ENCODE measurements at places on chromosomes 6 and 20.

DNA sequence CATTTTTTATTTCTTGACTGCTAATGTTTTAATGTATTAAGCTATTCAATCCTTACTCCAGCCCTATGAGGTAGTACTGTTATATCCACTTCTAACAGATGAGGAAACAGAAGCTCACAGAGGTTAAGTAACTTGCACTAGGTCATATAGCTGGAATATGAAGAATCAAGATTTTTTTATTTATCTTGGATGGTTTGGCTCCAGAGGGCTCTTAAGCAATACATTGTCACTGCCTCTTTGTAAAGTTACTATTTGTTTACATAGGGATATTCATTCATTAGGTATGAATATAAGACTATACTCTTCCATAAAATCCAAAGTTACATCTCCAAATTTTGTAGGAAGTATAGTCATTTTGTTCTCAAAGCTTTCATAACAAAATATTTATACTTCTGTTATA lies 113.8 kb downstream of the LAMP5 start:
- DNase-seq: no peak

DNA sequence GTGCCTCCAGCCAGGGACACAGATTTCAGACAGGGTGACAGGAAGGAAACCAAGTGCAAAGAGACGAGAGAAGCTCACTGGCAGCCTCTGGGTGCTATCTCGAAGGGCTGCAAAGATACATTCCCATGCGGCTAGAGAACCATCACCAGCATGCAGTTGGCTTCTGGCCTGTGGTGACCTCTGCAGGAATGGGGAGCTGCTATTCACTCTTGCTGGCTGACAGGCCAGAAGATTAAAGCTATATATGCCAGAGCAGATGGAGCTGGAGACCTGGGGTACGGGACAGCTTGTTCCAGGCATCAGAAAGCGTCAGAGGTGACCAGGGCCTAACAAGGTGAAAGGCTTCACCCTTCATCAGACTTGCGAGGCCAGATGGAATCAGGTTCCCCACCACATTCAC lies 20.0 kb downstream of the MAP1LC3A start:
- no peak for DNase-seq

DNA sequence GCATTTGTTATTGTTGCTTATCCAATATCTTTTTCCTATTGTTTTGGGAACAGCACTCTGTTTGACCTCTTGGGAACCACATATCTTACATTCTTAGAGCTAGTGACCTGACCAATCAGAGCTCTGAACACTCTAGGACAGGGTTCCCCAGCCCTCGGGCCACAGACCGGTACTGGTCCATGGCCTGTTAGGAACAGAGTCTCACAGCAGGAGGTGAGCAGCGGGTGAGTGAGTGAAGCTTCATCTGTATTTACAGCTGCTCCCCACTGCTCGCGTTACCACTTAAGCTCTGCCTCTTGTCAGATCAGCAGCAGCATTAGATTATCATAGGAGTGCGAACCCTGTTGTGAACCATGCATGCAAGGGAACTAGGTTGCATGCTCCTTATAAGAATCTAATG lies 226.0 kb upstream of the TSHZ2 start:
- DNase-seq: peak; percentile 12

DNA sequence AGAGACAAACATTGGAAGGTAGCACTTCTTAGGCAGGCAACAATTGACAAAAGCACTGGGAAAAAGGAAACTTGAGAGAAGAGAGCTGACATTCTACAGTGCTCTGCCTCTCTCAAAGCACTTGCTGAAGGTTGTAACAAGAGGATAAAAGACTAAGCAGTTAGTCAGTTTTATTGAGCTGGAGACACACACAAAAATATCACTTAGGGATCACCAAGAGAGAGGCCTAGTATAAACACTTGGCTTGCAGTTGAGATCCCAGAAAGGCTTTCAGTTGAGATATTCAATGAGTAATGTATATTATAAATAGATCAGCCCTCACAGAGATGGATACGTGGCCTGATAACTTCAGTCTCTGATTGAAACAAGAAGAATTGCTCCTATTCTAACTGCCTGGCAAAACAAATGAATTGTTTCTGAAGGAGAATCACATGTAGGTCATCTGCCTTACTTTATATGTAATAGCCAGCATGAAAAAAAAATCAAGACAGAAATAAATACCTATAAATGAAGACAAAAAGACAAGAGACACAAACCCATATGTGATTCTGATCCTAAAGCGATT lies 747.2 kb upstream of the MAN1A1 start:
- no peak for DNase-seq

DNA sequence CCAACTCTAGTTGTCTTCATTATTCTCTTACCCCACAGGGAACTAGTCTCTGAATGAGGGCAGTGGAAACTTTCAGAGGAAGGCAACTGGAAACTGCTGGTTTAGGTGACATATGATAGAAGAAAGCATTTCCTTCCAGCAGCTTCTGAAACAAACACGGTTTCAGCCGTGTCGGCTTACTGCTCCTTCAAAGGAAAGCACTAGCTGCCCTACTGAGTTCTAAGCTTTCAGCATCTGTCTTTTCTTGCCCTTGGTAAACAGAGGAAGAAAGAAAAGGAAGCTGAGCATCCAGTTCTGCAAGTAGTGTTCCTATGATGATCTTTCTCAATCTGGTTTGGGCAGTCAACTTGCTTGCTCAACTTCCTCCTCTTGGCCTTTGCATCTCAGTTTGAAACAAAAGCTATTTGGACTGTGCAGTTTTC lies 117.5 kb upstream of the CEP85L start:
- no peak for DNase-seq

GRCh38 chr6:37602346-37602745 lies 95.3 kb downstream of the MDGA1 start:
- DNase-seq: no peak
